ENCODE measurements at places on chromosomes 6 and 20.

GRCh38 chr6:123009059-123009458 lies 13.0 kb downstream of the CLVS2 start:
- DNase-seq, result no peak

GRCh38 chr6:69106511-69106910 lies 471.4 kb downstream of the ADGRB3 start:
- DNase-seq, result no peak

DNA sequence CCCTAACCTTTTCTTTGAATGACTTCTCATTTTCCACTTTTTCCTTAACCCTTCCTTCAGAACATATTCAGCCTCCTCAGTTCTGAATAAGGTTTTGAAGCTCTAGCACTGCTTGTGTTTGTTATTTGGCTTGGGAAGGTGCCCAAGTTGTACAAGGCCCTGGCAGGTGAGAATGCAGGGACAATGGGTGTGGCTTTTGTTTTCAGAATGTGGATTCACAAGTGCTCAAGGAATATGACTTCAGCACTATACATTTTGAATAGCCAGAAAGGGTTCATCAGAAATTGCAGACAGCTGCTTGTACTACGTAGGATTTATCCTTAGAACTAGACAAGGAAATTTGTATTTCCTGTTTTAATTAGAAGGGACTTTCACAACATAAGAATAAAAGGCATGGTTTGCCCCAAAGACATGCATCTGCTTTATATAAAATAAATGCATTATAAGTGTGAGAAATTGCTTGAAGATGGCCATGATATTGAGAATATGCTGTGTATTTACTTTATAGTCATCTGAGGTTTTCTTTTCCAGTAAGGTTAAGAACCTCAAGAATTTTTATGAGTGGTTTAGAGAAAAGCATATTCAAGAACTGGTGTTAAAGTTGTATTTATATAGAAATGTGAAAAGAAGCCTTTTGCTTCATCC lies 29.3 kb upstream of the PRDM1 start:
- no peak for DNase-seq

DNA sequence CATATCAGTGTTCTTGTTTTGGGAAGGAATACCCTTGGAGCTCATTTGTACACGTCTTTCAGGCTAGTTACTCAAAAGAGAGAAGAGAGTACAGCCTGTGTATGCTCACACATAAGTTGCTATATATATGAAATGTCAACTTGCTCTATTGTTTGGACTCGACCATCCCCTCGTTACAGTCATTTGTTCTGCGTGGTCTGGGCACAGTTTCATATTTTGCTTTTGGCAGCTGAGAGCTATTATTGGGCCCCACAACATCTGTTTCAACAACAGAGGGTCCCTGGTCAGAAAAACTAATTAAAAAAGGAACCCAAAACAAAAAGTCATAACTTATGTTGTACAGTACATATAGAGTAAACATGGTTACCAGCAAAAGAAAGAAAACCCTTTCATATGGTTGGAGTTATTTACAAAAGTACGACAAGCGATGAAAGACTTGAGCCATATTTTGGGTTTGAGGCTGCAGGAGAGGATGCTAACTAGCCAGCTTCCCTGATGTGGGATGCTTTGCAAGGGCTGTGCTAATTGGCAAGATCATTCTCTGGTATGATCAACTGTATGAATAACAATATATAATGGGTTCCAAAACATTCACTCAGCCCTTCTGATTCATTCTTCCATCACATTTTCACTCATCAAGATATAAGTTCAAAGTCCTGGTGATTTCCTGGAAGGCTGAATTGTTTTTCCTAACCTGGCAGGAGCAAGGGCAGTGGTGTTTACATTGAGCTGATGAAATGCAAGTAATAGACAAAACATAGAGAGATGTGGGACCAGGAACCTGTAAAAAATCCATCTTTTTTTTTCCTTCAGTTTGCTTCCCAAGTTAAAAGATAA lies 137.9 kb downstream of the RPS12 start:
- DNase-seq, result no peak

- no peak for DNase-seq
Measured at GRCh38 chr6:168273441-168274036, 46.0 kb downstream of the DACT2 start.

DNA sequence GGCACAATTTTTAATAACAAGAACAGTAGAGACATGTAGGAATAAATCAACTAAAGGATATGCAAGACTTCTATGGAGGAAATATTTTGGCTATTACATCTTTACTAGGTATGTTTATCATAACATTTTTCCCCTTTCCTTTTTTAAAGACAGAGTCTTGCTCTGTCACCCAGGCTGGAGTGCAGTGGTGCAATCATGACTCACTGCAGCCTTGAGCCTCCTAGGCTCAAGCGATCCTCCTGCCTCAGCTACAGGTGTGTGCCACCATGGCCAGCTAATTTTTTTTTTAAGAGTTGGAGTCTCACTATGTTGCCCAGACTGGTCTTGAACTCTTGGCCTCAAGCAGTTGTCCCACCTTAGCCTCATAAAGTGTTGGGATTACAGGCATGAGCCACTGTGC lies 37.0 kb downstream of the AKAP7 start:
- no peak for DNase-seq

DNA sequence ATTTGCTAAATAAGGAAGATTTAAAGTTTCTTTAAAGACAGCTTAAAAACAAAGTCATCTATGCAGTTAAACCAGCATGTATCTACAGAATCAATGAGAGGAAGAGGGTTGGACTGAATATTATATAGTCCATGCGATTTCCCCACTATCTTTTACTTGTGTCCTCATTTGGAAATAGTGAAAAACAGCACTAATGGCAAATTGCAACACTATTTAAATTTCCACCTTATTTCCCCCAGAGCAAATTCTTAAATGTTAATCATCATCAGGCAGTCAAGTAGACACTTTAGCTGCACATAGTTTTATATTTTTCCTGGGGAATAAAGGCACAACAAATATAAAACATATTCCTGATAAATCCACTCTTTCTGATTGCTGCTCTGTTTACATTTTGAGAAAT lies 114.6 kb downstream of the LCA5 start:
- no peak for DNase-seq

GRCh38 chr20:20864351-20865096 lies 152.1 kb upstream of the RALGAPA2 start:
- DNase-seq, result no peak

GRCh38 chr6:158377860-158378259 lies 65.6 kb downstream of the TULP4 start:
- DNase-seq, result no peak

DNA sequence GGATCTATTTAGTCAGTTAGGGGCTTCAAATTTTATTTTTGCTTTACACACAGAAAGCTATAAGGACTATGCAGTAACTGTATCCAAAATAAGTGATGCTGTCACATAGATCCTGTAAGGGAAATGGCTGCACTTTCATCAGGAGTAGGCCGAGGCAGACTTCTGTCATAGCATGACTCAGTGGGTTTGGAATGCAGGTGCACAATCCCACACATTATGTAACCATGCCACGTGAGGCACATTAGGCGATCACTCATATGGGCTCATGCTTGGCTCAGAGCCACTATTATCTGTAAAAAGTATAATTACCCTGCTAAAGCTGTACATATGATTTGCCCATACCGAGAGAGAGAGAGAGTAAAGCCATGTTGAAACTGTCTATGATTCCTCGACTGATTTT lies 1189.4 kb upstream of the EYS start:
- DNase-seq, result peak; percentile 52

- no peak for DNase-seq
Measured at GRCh38 chr20:52078289-52078688, 113.3 kb downstream of the ZFP64 start.

- DNase-seq, result no peak
Measured at GRCh38 chr6:163863565-163863964, 449.0 kb downstream of the QKI start.

DNA sequence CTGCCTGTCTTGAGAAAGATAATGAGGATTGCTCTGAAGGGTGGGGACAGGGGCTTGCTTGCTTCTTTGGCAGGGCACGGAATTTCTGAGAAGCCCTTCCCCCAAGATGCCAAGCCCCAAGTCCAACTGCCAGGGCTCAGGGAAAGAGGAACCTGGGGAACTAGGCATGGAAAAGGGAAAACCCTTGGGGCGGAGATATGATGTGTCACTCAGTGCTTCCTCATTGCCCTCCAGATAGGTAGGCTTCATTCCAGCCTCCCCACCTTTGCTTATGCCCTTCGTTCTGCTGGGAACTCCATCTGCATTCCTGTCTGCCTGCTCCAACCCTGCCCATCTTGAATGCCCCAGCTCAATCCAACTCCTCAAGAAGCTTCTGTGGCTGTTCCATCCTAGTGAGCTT lies 61.2 kb downstream of the VEGFA start:
- DNase-seq, result no peak

All from NCI-H226 (cell line).